ENCODE measurements at places on chromosomes 13 and 19. TPM values are rescaled to one million over a fixed set of nuclear protein-coding genes. Genes with fewer than 3 reads are reported as not detected.

DNA sequence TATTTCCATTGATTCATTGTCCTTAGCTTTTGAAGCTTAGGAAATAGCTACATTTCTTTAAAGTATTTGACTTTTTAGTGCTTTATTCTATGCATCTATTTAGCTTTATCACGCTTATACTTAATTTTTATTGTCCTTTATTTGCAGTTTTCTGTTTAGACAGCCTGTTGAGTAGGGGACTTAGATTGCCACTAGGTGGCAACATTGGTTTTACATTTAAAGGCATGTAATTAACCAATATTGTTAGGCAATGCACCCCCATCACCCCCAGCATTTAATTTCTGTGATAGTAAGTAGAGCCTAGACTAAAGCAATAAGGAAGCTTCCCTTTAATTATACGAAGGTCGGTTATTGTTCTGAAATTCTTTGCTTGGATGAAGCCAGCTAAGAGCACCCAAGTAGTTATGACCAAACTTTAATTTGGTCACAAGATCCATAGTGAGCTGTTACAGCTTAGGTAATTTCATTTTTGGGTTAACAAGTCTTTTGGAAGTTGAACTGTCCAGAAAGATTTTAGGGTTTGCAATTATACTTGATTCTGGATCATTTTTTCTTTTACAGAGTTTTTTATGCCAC lies 36.5 kb downstream of the B3GLCT start:
- no peak for DNase-seq

Gene KISS1R
- not detected for total RNA-seq

DNA sequence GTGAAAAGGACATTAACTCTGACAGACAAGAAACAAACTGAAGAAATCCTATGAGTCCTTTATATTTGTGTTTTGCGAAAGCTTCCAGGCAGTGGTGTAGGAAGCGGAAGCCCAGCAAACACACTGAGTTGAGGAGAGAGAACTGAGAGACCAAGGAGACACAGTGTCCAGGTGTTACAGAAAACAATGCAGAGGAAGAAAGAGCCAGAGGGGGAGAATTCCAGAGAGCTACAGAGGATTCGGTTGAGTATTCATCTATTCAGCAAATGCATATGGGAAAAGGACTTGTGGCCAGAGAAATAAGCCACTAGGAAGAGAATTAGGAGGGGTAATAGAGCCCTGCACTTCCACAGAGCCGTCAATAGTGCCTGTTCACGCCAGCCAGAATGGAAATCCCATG lies 183.5 kb downstream of the LIG4 start:
- no peak for DNase-seq

GRCh38 chr19:12090807-12091206 lies 26.3 kb downstream of the ZNF844 start:
- no peak for DNase-seq

DNA sequence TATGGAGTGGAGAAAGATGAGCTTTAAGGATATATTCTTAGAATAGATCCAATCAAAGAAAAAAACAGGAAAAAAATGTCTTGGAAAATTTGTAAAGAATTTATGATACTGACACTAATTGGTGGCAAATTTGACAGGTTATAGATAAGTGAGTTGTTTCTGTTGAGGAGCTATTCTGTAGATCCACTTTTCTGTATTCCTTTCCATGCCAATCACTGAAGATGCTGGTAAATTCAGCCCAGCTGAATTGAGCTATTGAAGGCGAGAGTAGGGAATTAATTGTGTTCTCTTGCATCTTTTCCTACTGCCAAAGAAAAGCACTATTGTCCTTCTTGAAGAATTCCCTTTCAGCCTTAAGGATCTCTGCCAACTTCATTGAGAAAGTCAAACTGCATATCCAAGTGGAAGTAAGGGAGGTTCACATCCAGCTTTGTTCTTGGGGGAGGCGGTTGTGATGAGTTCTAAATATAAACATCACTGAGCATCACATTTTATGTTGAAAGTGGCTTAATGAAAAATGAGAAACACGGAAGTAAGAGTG lies 113.1 kb downstream of the PCDH9 start:
- no peak for DNase-seq

Gene C19orf85
- not detected for total RNA-seq

DNA sequence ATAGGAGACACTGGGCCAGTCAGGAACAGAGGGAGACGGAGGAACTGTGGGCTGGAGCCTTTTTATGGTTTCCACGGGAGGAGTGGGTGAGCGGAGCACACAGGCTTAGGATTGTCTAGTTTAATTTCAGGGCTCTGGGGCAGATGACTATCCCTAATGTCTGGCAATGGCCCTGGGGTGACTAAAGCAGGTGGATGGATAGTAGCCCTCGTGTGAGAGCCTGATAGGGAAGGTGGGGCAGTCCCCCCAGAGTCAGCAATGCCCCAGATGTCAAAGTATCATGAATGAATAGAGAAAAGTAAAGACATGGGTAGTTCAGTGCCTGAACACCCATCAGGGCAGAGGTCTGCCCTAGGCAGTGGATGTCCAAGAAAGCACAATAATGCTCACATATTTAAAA lies 94.2 kb downstream of the ZDHHC20 start:
- no peak for DNase-seq

DNA sequence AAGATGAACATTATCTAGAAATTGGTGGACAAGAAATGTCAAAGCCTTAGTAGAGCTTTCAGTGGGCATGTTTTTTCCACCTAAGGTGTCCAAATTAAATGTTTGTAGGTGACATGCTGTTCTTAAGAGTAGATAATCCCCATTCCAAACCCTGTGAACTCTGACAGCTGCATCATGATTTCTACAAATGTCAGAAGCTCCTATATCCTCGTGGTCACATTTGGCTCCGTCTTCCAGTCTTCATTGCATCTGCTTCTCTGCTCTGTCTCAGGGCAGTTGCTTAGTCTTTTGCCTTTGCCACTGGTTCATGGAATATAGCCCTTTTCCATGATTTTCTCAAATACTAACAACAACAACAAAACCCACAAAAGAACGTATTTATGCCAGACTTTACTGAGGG lies 234.5 kb downstream of the DLEU7 start:
- DNase-seq: no peak

Gene SYMPK
- total RNA-seq: 30.4 TPM

GRCh38 chr19:18967358-18968146 lies 26.5 kb upstream of the HOMER3 start:
- DNase-seq: peak; percentile 44

GRCh38 chr13:113121183-113121927 lies 1.2 kb upstream of the F10 start:
- DNase-seq: no peak

DNA sequence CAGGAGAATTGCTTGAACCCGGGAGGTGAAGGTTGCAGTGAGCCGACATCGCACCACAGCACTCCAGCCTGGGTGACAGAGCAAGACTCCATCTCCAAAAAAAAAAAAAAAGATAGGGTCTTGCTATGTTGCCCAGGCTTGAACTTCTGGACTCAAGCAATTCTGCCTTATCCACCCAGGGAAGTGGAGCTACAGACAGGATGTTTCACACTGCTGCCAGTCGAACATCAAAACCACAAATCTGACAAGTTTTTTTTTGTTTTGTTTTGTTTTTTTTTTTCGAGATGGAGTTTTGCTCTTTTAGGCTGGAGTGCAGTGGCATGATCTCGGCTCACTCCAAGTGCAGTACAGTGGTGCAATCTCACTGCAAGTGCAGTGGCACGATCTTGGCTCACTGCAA lies 10.8 kb downstream of the XPO4 start:
- DNase-seq: no peak

DNA sequence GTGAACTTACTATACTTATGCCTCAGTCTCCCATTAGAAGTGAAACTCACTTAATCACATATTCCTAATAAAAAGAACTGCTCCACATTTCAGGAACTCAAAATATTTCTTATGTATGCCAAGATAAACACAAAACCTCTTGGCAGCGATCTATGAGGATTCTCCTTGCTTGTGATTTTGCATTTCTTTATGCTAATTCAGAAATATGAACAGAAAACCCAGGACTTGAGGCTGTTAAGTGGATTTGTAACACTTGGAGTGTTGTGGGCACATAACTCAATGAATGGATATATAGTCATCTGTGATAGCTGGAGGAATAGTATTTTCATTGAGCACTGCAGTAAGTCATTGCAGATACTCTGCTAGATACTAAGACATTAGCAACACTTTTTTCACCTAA lies 5.6 kb upstream of the KATNAL1 start:
- DNase-seq: no peak

Gene PSG5
- not detected for total RNA-seq

DNA sequence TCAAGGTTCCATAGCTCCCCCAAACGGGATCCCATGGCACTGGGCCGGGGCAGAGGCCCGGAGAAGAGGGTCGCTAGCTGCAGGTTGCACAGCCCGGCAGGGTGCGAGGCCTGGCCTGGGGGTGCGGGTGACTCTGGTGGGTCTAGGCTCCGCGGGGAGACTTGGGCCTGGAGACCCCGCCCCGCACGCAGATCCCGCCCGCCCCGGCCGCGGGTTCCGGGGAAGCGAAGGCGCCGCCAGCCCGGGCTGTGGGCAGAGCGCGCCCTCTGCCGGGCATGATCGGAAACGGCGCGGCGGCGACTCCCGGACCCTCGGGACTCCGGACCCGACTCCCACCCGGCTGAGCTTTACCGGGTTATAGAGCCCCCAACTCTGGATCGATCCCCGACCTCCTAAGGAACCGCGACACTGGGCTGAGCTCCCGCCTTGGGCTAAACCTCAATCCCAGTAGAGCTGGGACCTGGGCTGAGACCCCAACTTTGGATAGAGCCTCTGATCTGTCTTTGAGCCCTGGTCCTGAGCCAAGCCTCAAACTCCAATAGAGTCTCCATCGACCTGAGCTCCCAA lies 3.1 kb upstream of the TNFAIP8L1 start:
- DNase-seq: peak; percentile 45
